ENCODE measurements at places on chromosomes 2 and 18. TPM values are rescaled to one million over a fixed set of nuclear protein-coding genes. Genes with fewer than 3 reads are reported as not detected.
A peak's percentile ranks its signal among the peaks of the same experiment; 100 is the strongest.

DNA sequence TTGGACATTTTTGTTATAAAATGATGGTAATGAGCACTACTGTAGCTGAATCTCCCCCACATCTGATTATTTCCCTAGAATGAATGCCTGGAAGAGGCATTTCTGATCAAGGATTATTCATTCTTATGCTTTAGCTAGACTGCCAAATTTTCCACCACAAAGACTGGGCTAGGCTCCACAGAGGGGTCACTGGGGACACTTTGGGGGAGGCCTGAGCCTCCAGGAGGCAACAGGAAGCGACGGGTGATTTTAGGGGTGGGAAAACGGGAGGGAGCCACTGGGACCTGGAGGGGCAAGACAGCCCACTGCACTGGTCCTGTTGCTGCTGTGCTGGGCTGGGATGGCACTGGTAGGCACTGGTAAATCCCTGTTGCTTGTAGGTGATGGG is 2.4 kb upstream of the ASB1 start:
- DNase-seq = no peak
- no peak overlapping the region for H3K4me3 ChIP-seq
- H3K27me3 ChIP-seq = no peaks in the 10 kb centered on the region
- H3K36me3 ChIP-seq = no peaks in the 10 kb centered on the region
- no peak overlapping the region for H3K27ac ChIP-seq

Gene NAT8
- total RNA-seq = not detected

- no peaks in the 10 kb centered on the region for H3K27me3 ChIP-seq
- no peak for DNase-seq
- no peak overlapping the region for H3K27ac ChIP-seq
- H3K4me1 ChIP-seq = no peaks in the 10 kb centered on the region
These were observed 33.4 kb downstream of the GAREM1 start for GRCh38 chr18:32437100-32437834.

- no peaks in the 10 kb centered on the region for H3K27me3 ChIP-seq
- DNase-seq = no peak
- H3K4me1 ChIP-seq = peaks cover 14% of the 10 kb centered on the region
- no peak overlapping the region for H3K4me3 ChIP-seq
These were observed 31.5 kb downstream of the NDC80 start for GRCh38 chr18:2602844-2603243.

- H3K4me3 ChIP-seq = no peak overlapping the region
- no peaks in the 10 kb centered on the region for H3K27me3 ChIP-seq
- H3K4me1 ChIP-seq = no peaks in the 10 kb centered on the region
These were observed 1985.1 kb upstream of the PIK3C3 start for GRCh38 chr18:39969803-39970494.

DNA sequence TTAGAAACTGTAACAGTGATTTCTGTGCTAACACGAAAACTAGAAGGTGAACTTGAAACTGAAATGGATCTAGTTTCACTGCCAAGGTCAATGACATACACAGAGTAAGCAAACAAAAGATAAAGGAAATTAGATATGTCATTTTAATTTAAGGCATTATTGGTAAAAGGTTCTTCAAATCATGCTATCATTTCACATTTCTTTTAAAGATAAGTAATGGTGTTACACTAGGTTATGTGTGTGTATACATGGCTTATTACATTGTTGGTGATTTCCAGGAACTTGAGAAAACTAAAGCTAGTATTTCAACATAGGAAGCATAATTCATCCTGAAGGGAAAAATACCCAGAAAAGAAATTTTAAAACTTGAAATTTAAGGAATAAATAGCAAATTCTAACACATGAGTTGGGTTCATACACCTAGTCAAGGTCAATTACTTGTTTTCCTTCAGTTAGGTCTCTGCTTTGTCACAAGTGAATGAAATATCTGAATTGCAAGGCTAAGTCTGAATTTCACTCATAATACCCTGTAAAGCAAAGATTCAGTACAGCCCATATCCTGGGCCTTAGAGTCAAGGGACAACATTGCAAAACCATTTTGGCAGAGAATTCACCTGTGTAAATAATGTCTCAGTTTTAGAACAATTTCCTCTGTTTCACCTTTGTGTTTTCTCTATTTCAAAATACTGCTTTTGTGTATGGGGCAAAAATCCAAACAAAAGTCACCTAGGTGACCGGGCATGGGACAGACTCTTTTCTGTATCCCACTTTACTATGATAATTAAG is 141.6 kb downstream of the SRBD1 start:
- 0 out of 2 replicates have a peak, but pooled peaks cover 4% of the 10 kb centered on the region for H3K36me3 ChIP-seq
- H3K27ac ChIP-seq = peak overlapping the region; percentile 66
- DNase-seq = peak; percentile 92
- H3K4me1 ChIP-seq = peaks cover 33% of the 10 kb centered on the region
- H3K4me3 ChIP-seq = 0 out of 2 replicates have a peak overlapping the region, but pooled peaks have one; percentile 13
- no peaks in the 10 kb centered on the region for H3K27me3 ChIP-seq

Gene LRRC30
- total RNA-seq = not detected

- no peaks in the 10 kb centered on the region for H3K4me1 ChIP-seq
- no peaks in the 10 kb centered on the region for H3K27me3 ChIP-seq
- H3K4me3 ChIP-seq = no peak overlapping the region
- no peak for DNase-seq
These were observed 826.7 kb upstream of the ACVR2A start for GRCh38 chr2:147017951-147018645.

DNA sequence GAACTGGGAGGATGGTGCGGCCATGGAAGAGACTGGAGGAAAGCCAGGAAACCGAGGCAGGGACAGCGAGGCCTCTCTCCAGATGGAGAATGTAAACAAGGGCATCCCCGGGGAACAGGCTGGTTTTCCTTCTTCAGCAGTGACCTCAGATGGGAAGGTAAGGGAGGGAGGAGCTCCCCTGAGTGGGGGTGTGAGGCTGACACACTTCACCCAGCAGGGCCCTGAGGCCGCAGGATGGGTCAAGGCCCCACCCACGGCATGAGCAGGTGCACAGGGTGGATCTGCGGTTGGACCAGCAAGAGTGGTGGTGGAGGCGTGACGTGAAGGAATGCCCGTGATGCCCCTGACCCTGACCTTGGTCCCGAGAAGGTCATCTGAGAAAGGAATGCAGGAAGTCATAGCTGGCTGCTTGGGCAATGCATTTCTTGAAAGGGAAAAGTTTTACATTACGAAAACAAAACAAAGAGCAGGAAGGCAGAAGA is 48.1 kb downstream of the ADCY3 start:
- H3K36me3 ChIP-seq = no peaks in the 10 kb centered on the region
- no peak overlapping the region for H3K27ac ChIP-seq
- H3K4me1 ChIP-seq = no peaks in the 10 kb centered on the region

- no peak overlapping the region for H3K4me3 ChIP-seq
- H3K27me3 ChIP-seq = peaks cover 5% of the 10 kb centered on the region
- no peaks in the 10 kb centered on the region for H3K36me3 ChIP-seq
These were observed 14.1 kb upstream of the ARMC9 start for GRCh38 chr2:231184319-231184718.

- peak overlapping the region; percentile 48 for H3K4me3 ChIP-seq
- H3K4me1 ChIP-seq = peaks cover 35% of the 10 kb centered on the region
- H3K36me3 ChIP-seq = peaks cover 60% of the 10 kb centered on the region
- no peaks in the 10 kb centered on the region for H3K27me3 ChIP-seq
- no peak for DNase-seq
- peak overlapping the region; percentile 97 for H3K27ac ChIP-seq
These were observed 31.1 kb upstream of the TTC32 start for GRCh38 chr2:19932928-19933327.

DNA sequence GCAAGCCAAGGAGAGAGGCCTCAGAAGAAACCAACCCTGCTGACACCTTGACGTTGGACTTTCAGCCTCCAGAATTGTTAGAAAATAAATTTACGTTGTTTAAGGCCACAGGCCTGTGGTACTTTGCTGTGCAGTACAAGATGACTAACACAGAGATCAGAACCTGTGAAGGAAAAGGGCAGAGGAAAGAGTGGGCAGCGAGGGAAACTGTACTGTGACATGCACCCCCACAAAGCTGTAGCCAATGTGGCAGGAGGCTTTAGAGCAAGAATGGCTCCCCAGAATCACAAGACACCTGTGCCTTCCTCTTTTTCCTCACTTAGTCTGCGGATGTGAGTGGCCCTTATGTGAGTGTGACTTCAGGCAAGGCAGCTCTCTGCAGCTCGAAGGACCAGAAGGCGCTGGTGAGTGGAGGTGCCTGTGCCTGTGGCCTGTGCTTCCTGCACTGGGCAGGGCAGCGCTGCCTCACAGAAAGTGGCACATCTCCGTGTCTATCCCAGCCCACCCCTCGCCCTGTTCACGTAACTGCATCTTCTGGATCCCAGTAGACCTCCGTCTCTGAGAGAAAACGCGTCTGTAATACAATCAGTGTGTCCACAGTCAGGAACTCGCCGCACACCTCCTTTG is 89.5 kb downstream of the MRPS9 start:
- H3K36me3 ChIP-seq = no peaks in the 10 kb centered on the region
- H3K27ac ChIP-seq = no peak overlapping the region
- H3K4me3 ChIP-seq = no peak overlapping the region
- H3K4me1 ChIP-seq = no peaks in the 10 kb centered on the region
- no peak for DNase-seq
- H3K27me3 ChIP-seq = peaks cover 25% of the 10 kb centered on the region

- H3K4me3 ChIP-seq = no peak overlapping the region
- H3K27me3 ChIP-seq = no peaks in the 10 kb centered on the region
- peak; percentile 10 for DNase-seq
- no peaks in the 10 kb centered on the region for H3K36me3 ChIP-seq
These were observed 60.1 kb downstream of the LIMS1 start for GRCh38 chr2:108594132-108594981.

- no peak overlapping the region for H3K27ac ChIP-seq
- DNase-seq = no peak
- no peak overlapping the region for H3K4me3 ChIP-seq
- H3K36me3 ChIP-seq = no peaks in the 10 kb centered on the region
- H3K27me3 ChIP-seq = peaks cover 99% of the 10 kb centered on the region
- no peaks in the 10 kb centered on the region for H3K4me1 ChIP-seq
These were observed 275.8 kb downstream of the NDUFA10 start for GRCh38 chr2:239749272-239749873.

Gene TTL
- 25.4 TPM for total RNA-seq

All from PC-9 (cell line).